ENCODE measurements at places on chromosomes 1 and 21.

GRCh38 chr1:25832336-25833037 is 12.7 kb downstream of the MTFR1L start:
- DNase-seq = no peak

DNA sequence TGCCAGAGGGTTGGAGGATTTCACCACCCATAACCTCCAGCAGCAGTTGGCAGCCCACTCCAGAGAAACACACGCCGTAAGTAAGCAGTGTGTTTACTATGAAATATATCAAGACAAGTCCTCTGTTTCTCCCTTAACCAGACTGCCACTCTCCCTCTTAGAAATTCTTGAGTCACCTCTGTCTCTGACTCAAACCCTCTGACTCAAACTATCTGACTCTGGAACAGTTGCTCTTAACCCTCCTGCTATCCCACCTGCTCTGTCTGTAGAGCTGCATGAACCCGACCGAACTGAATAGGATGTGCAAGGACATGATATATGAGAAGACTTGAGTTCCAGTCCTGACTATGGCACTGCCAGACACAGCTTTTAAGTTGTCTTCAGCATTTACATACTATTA is 14.1 kb downstream of the INPP5B start:
- peak; percentile 38 for DNase-seq

DNA sequence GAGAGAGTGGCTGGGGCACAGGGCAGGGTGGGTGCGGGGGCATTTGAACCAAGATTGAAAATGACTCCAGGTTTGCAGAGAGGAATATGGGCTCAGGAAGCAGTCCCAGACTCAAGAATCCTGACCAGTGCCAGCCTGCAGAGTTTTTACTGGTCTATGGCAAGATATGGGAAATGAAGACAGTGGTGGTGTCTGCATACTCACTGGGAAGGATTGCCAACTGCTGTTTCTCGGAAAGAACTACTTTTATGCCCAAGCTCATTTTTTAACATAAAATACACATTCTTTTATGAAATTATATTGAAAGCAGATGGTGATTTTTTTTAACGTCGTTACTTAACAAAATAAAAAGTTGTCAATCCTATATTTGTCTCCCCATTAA is 401.8 kb downstream of the CAMTA1 start:
- peak; percentile 18 for DNase-seq

DNA sequence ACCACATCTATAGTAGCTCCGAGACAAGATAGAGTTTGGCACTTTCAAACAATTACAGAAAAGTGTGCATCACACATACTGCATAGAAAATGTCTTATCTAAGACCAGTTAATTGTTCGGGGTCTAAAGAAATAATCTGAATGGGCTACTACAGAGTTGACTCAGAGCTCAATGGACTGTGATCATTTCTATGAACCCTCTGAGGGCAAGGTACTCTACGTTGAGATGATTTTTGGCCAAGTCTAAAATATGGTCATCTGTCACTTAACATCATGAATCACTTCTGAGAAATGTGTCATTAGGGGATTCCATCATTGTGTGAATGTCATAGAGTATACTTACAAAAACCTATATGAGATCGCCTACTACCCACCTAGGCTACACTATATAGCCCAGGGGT is 123.5 kb downstream of the SLC44A5 start:
- DNase-seq = no peak

- DNase-seq = no peak
Measured at GRCh38 chr1:162018418-162018817, 5.3 kb downstream of the OLFML2B start.

DNA sequence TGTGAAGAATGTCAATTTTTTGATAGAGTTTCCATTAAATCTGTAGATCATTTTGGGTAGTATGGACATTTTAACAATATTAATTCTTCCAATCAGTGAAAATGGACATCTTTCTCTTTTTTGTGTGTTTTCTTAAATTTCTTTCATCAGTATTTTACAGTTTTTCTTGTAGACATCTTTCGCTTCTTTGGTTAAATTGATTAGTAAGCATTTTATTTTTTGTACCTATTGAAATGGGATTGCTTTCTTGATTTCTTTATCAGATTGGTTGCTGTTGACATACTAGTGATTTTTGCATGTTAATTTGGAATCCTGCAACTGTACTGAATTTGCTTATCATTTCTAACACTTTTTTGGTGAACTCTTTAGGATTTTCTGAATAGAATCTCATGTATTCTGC is 683.2 kb upstream of the NCAM2 start:
- no peak for DNase-seq

GRCh38 chr21:33967086-33967571 is 51.5 kb upstream of the ATP5PO start:
- no peak for DNase-seq

DNA sequence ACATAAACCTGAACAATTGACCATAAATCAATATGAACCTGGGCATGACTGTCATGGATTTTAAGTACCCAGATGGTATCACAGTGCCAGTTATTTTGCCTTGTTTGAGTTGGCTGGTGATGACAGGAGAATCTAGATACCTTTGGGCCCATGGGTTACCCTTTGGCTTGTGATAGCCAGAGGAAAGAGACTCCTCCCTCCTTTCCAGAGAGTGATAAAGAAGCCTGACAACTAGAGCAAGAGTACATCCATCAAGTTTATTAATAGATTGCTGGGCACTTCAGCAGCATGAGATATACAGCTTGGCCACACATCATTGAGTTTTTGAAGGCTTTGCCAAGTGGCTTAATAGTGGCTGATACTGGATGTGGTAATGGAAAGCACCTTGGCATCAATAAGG is 6.6 kb upstream of the FMO3 start:
- DNase-seq = no peak

GRCh38 chr1:205227584-205228013 is at the start of gene TMCC2:
TSS of gene TMCC2 (plus strand) at chr1:205227946. CDS start at chr1:205228565, 619 bp downstream.
- peak; percentile 84 for DNase-seq

- DNase-seq = no peak
Measured at GRCh38 chr1:88035578-88035977, 648.5 kb upstream of the PKN2 start.

DNA sequence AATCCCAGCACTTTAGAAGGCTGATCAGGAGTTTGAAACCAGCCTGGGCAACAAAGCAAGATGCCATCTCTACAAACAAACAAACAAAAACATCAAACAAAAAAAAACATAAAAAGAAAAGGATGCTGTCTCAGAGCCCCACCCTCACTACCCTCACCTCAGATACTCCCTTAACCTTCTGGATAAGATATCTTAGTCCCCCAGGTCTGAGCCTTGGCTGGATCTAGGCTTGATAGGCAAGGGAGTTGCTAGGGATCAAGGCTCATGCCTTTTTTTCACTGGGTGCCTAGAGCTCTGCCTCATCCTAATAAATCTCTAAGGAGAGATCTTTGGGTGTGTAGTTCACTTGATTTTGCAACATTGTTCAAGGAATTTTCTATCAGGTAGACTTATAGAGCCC is 7.4 kb downstream of the HDAC1 start:
- no peak for DNase-seq

- DNase-seq = no peak
Measured at GRCh38 chr1:46221749-46222148, 18.6 kb downstream of the LURAP1 start.

- no peak for DNase-seq
Measured at GRCh38 chr1:59350521-59350920, 53.6 kb downstream of the FGGY start.
